Small intestine (tissue), 16 donors: ENCODE measurements at places on chromosomes 11 and 22. TPM values are rescaled to one million over a fixed set of nuclear protein-coding genes. Genes with fewer than 3 reads are reported as not detected.

Gene BBOX1
- 2.1 TPM for polyA plus RNA-seq

Gene LSP1
- 17.6 TPM for polyA plus RNA-seq

Gene MCAM
- 82.3 TPM for polyA plus RNA-seq

Gene ADM2
- polyA plus RNA-seq: 2.2 TPM

Gene NFAM1
- 1.7 TPM for polyA plus RNA-seq

Gene CHRM1
- polyA plus RNA-seq: not detected

Gene TXN2
- polyA plus RNA-seq: 209 TPM

Gene APOA1
- polyA plus RNA-seq: 62.3 TPM

Gene MS4A15
- polyA plus RNA-seq: not detected

Gene FIBIN
- not detected for polyA plus RNA-seq

Gene SHISA8
- polyA plus RNA-seq: not detected

Gene LGALS12
- polyA plus RNA-seq: not detected

Gene PACSIN3
- 4.9 TPM for polyA plus RNA-seq

Gene CDKN1C
- 4.0 TPM for polyA plus RNA-seq

Gene METTL15
- 2.4 TPM for polyA plus RNA-seq

Gene OR52I1
- not detected for polyA plus RNA-seq

Gene ALX4
- polyA plus RNA-seq: not detected

Gene UPK3A
- not detected for polyA plus RNA-seq

Gene TBX1
- polyA plus RNA-seq: 1.1 TPM

Gene ELFN2
- not detected for polyA plus RNA-seq

Gene TMEM25
- 49.7 TPM for polyA plus RNA-seq

Gene TRIM6
- 0.54 TPM for polyA plus RNA-seq

Gene MS4A3
- polyA plus RNA-seq: not detected

Gene LDHAL6A
- polyA plus RNA-seq: not detected

Gene FAM180B
- polyA plus RNA-seq: not detected

Gene MLC1
- polyA plus RNA-seq: 0.03 TPM

Gene MIOX
- polyA plus RNA-seq: 0.44 TPM

Gene PIK3IP1
- polyA plus RNA-seq: 14.8 TPM

Gene CCDC157
- 1.5 TPM for polyA plus RNA-seq

Gene CST6
- not detected for polyA plus RNA-seq

Gene OR5A1
- polyA plus RNA-seq: not detected
